ENCODE measurements at places on chromosomes 2 and 18.

DNA sequence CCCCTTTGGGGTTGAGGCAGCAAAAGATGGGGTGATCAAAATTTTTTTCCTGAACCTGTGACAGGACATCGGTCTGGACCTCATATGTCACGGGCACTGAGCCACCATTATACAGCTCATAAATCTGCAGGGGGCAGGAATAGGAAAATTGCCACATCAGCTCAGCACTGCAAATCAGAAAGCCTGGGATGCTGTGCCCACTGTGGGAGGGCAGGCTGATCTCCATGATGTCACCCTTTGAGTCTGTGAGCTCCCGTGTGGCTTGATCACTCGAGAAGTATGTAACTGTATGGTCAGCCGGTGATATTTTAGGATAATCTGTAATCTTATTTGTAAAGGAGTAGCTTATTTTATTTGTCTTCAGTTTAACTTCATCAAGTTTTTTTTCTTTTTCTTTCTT lies 17.7 kb upstream of the CRYBA2 start:
- no peak overlapping the region for H3K4me3 ChIP-seq
- no peaks in the 10 kb centered on the region for H3K4me1 ChIP-seq
- no peak for DNase-seq
- no peaks in the 10 kb centered on the region for H3K27me3 ChIP-seq
- H3K27ac ChIP-seq: no peak overlapping the region

- no peaks in the 10 kb centered on the region for H3K4me1 ChIP-seq
- no peaks in the 10 kb centered on the region for H3K36me3 ChIP-seq
- no peak overlapping the region for H3K4me3 ChIP-seq
- H3K27me3 ChIP-seq: no peaks in the 10 kb centered on the region
- H3K27ac ChIP-seq: no peak overlapping the region
- no peak for DNase-seq
These were observed 106.0 kb downstream of the CYP26B1 start for GRCh38 chr2:72041638-72042111.

DNA sequence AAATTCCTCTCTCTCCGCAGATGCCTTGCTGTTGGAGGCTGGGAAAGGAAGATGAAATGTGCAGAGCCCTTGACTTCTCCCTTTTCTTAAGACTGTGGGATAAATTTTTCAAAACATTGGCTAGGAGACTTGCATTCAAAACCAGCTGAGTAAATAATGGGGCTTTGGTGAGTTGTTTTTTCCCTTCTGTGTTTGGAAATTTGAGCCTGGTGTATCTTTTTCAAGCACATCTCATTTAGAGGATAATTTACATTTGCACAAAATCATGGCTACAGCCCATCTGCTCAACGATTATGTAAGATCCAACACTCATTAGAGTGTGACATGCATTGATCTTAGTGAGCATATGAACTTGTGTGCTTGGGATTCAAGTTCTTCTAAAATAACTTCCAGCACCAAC lies 112.1 kb upstream of the ATP8B1 start:
- H3K27me3 ChIP-seq: no peaks in the 10 kb centered on the region
- H3K4me3 ChIP-seq: no peak overlapping the region
- H3K36me3 ChIP-seq: no peaks in the 10 kb centered on the region
- H3K27ac ChIP-seq: no peak overlapping the region

GRCh38 chr2:2328848-2329247 lies 2.2 kb downstream of the MYT1L start:
- no peak overlapping the region for H3K4me3 ChIP-seq
- no peak overlapping the region for H3K27ac ChIP-seq
- no peaks in the 10 kb centered on the region for H3K4me1 ChIP-seq
- DNase-seq: no peak
- no peaks in the 10 kb centered on the region for H3K27me3 ChIP-seq

DNA sequence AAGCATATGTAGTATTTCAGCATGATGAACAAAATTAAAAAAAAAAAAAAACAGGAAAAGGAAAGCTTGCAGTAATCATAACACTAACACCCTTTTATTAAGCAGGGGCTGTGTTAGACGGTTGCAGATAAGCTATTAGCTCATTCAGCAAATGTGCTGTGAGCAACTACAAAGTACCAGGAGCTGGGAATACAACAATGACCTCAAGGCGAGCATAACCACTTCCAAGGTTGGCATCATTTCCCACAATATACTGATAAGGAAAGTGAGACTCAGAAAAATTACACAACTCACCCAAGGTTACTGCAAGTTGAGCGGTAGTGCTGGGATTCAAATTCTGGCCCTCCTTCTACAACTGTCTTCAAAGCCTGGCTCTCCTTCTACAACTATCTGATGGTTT lies 38.2 kb upstream of the ACTR3 start:
- no peaks in the 10 kb centered on the region for H3K36me3 ChIP-seq
- H3K4me1 ChIP-seq: peaks cover 12% of the 10 kb centered on the region
- H3K27ac ChIP-seq: no peak overlapping the region
- no peak overlapping the region for H3K4me3 ChIP-seq
- H3K27me3 ChIP-seq: no peaks in the 10 kb centered on the region

- no peaks in the 10 kb centered on the region for H3K36me3 ChIP-seq
- no peak for DNase-seq
- no peak overlapping the region for H3K27ac ChIP-seq
These were observed 116.7 kb downstream of the PID1 start for GRCh38 chr2:229154381-229154780.

DNA sequence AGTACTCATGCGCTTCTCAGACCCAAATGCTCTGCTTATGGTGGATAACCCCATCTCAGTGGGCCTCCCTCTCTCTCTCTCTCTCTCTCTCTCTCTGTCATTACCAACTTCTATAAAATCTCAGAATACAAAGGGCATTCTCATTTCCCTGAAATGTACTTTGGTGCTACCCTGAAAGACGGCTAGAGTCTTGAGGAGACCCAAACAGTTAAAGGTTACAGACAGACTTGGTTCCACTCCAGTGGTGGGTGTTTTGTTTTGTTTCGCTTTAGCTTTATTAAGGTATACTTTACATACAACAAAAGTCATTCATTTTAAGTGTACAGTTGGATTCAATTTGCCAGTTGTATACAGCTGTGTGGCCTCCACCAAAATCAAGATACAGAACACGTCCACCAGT lies 60.9 kb downstream of the BCL11A start:
- no peaks in the 10 kb centered on the region for H3K27me3 ChIP-seq
- no peak overlapping the region for H3K4me3 ChIP-seq
- H3K36me3 ChIP-seq: no peaks in the 10 kb centered on the region
- DNase-seq: no peak

GRCh38 chr18:27848336-27848735 lies 328.6 kb downstream of the CDH2 start:
- DNase-seq: no peak
- no peaks in the 10 kb centered on the region for H3K36me3 ChIP-seq
- H3K4me3 ChIP-seq: no peak overlapping the region
- H3K27ac ChIP-seq: no peak overlapping the region

DNA sequence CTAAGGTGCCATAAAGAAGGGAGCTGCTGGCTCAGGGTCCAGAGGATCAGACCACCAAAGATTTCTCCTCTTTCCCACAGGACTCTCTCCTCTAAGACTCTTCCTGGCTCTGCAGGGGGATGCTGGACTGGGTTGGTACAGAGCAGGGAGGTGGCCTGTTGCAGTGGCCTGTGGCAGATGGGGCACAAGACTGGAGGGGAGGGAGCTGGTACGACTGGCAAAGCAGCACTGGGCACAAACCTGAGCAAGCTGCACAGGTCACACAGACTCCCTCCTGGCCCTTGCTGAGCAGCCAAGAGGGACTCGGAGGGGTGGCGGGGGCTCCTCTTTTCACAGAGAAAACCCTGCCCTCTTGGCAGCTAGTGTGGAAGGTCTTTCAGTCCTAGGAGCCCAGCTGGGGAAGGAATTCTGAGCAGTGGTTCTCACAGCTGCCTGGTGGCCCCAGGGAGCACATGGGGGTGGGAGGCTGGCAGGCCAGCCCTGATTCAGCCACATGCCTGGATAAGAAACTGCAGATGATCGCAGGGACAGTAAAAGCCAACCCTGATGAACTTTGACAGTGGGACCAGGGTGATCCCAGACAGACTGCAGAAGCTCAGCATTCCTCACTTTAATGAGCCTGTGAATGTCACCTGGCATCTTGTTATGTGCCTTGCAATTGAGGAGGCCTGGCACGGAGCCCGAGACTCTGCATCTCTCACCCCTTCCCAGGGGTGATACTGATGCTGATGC lies 32.5 kb upstream of the ACAA2 start:
- H3K36me3 ChIP-seq: no peaks in the 10 kb centered on the region
- no peak overlapping the region for H3K27ac ChIP-seq
- no peak overlapping the region for H3K4me3 ChIP-seq
- DNase-seq: no peak

GRCh38 chr2:233690444-233690843 lies 2.2 kb upstream of the UGT1A6 start:
- H3K36me3 ChIP-seq: no peaks in the 10 kb centered on the region
- no peak overlapping the region for H3K4me3 ChIP-seq
- DNase-seq: no peak
- no peaks in the 10 kb centered on the region for H3K4me1 ChIP-seq

DNA sequence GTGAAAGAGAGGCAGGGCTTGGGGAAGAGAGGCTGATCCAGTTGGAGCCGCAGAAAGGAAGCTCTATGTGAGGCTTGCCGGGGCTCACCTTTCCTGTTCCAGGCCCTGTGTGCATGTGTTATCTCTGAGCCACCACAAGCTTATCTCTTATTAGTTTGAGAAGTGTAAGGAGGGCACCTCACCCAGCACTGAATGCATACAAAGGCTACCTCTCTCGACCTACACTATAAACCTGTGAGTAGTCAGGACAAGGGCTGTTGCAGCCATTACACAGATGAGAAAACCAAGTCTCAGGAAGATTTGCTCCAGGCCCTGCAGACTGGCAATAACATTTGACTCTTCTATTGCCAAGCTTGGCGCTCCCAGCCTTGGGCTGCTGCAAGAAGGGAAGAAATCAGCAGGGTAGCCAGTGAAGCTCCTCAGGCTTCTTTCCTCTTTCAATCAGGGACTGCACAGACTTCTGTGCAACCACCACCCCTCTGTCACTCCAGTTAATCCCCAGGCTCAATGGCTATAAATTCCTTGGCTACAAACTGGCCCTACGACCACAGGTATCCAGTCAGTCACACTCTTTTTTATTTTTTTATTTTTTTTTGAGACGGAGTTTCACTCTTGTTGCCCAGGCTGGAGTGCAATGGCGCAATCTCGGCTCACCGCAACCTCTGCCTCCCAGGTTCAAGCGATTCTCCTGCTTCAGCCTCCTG lies 73.8 kb downstream of the CLHC1 start:
- no peaks in the 10 kb centered on the region for H3K27me3 ChIP-seq
- H3K4me3 ChIP-seq: no peak overlapping the region
- peak overlapping the region; percentile 23 for H3K27ac ChIP-seq
- no peaks in the 10 kb centered on the region for H3K36me3 ChIP-seq
- DNase-seq: no peak

DNA sequence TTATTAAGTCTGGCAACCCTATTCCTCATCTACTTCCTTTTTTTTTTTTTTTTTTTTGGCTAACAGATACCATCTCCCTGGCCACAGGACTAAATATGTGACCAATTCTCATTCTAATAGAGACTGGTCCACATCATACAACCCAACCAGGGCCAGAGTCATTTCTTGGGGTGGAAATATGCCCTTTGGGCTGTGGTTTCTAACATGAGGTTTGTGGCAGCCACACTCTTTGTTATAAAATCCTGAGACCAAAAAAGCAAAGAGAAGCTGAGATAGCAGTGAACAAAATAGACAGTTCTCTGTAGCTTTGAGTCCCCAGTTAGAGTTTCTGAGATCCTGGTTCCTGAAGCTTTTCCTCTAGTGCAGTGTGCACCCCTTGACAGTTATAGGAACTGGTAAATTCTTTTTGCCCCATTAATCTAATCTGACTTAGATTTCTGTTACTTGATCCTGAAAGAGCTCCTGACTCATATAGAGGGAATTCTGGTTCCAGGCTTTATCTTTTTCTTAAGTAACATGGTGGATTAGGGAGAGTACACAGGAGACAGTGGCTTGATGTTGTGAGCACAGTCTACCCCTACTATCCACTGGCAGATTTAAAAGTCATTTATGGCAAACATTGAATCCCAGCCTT lies 86.8 kb downstream of the MAIP1 start:
- no peaks in the 10 kb centered on the region for H3K36me3 ChIP-seq
- H3K4me3 ChIP-seq: no peak overlapping the region
- H3K4me1 ChIP-seq: no peaks in the 10 kb centered on the region
- no peaks in the 10 kb centered on the region for H3K27me3 ChIP-seq

- no peaks in the 10 kb centered on the region for H3K27me3 ChIP-seq
- no peaks in the 10 kb centered on the region for H3K4me1 ChIP-seq
- H3K27ac ChIP-seq: no peak overlapping the region
- H3K4me3 ChIP-seq: no peak overlapping the region
- peak; percentile 27 for DNase-seq
These were observed 91.4 kb downstream of the ACSL3 start for GRCh38 chr2:222952204-222952603.

DNA sequence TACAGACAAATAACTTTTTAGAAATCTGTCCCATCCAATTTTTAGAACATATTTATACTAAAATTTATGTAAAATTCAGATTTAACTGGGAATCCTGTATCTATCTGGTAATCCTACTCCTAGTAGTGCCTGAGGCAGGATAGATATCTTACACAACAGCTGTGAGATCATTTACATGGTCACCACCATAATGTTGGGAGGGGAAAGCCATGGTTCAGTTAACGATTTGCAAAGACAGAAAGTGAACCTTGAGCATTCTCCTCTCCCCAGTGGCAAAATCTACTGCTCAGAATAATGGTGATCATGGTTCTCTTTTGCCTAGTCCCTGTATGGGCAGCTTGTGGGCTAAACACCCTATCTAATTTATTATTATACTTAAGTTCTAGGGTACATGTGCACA lies 7.7 kb upstream of the TMEM247 start:
- H3K36me3 ChIP-seq: no peaks in the 10 kb centered on the region
- no peaks in the 10 kb centered on the region for H3K27me3 ChIP-seq
- no peak overlapping the region for H3K4me3 ChIP-seq
- H3K27ac ChIP-seq: no peak overlapping the region
- DNase-seq: no peak

DNA sequence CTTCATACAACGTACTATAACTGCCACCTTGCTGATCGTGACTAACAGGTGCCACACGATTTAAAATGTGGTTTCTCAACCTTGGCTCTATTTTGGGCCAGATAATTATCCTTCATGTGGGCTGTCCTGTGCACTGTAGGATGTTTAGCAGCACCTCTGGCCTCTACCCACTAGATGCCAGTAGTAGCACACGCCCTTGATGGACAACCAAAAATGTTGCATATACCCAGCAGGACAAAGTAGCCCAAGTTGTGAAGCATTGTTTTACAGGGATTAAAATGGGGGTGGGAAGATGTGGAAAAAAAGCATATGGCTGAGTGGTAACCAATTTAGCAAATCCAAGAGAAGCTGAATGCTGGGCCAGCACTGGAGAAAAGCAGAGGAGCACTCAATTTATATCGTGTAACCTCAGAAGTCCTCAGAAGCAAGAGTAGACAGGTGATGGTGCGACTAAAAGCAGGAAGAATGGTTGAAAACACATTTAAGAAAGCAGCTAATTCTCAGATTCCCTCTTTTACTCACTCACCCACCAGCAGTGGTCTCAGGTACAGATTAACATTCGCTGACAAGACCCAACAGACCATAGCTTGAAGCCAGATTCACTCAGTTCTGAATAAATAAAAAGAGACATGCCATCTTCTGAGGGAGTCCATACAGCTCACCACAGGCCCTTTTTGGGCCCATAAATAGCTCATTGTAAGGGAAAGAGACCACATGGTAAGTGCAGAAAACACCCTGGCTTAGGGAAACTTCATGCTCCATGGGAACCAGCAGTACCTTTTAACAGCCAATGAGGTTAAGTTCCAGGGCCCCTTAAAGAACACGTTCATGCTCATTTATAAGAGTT lies 50.6 kb downstream of the RAPH1 start:
- H3K4me1 ChIP-seq: no peaks in the 10 kb centered on the region
- no peak overlapping the region for H3K27ac ChIP-seq
- H3K27me3 ChIP-seq: no peaks in the 10 kb centered on the region
- H3K4me3 ChIP-seq: no peak overlapping the region
- no peaks in the 10 kb centered on the region for H3K36me3 ChIP-seq

Data from pancreas (tissue), 10 donors.